ENCODE measurements at places on chromosomes 5 and 9.

DNA sequence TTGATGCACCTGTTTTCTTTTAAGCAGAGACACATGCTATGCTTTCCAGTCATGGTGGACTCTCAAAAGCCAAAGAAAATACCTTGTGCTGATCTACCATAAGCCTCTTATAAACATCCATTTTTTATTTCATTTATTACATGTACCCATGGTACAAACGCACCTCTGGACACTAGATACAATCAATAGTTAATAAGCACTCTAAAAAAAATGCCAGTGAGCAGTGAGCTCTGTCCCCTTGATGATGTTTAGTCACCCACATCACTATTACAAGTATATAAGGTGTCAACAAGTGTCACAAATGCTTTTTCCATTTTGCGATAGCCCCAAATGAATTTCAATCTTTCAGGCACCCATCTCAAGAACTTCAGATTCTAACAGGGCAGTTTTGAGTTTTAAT is 5.9 kb downstream of the KLF4 start:
- H3K4me1 ChIP-seq = peaks cover 10% of the 10 kb centered on the region
- H3K27me3 ChIP-seq = no peaks in the 10 kb centered on the region
- H3K27ac ChIP-seq = no peak overlapping the region

- no peak overlapping the region for H3K27ac ChIP-seq
- no peak overlapping the region for H3K4me3 ChIP-seq
- H3K4me1 ChIP-seq = no peaks in the 10 kb centered on the region
- DNase-seq = no peak
Measured at GRCh38 chr5:135069895-135070657, 36.0 kb upstream of the PITX1 start.

DNA sequence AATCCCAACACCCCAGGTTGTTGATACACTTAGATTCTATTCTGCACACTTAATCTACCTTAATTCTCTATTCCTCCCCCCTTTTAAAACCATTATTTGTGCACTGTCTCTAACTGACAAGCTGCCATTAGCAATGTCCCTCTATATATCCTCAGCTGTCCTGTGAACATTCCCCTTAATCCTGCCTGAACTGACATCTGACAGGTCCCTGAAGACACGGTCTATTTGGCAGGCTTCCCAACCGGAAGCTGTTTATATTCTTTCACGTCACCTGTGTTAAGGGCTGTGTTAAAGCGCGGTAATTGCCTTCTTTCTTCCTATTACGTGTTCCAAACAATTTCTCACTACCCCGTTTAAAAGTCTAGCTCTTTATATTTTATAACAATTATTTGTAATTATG is 277.3 kb downstream of the CDH9 start:
- no peaks in the 10 kb centered on the region for H3K36me3 ChIP-seq
- no peaks in the 10 kb centered on the region for H3K27me3 ChIP-seq
- DNase-seq = no peak
- no peaks in the 10 kb centered on the region for H3K4me1 ChIP-seq

GRCh38 chr5:72063219-72063819 is 44.0 kb upstream of the MAP1B start:
- H3K27ac ChIP-seq = no peak overlapping the region
- no peaks in the 10 kb centered on the region for H3K36me3 ChIP-seq
- no peaks in the 10 kb centered on the region for H3K4me1 ChIP-seq
- no peak overlapping the region for H3K4me3 ChIP-seq

DNA sequence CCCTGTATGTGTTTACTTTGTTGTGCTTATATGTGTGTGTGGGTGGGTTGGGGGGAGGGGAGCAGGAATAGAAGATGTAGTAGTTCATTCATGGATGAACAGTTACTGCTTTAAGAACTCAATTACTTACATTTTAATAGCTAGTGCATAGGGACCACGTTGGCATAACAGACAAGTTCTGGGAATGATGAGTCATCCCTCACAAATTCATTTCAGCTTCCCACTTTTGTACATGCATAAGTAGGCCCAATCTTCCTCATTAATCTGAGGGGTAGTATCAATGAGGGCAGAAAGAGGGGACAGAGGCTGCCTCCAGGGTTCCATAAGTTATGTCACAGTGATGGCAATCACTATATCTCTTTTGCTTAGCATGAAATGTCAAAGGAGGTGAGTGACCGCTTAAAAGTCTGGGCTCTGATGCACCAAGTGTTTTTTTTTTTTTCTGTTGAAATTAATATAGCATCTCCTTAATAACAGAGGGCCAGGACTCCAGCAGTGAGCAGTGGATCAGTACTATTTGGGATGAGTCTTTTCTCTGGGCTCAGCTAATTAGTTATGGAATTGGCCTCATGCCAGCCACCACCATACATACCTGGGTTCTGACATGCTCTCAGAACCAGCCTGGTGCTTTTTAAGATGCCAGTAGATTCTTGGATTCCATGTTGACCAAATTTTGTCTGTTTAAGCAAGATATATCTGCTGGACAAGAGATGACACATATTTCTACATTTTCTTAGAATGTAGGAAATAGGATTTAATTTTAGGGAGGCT is 37.1 kb downstream of the PRDM6 start:
- DNase-seq = no peak
- no peaks in the 10 kb centered on the region for H3K27me3 ChIP-seq
- H3K36me3 ChIP-seq = no peaks in the 10 kb centered on the region
- no peaks in the 10 kb centered on the region for H3K4me1 ChIP-seq
- no peak overlapping the region for H3K27ac ChIP-seq
- H3K4me3 ChIP-seq = no peak overlapping the region

DNA sequence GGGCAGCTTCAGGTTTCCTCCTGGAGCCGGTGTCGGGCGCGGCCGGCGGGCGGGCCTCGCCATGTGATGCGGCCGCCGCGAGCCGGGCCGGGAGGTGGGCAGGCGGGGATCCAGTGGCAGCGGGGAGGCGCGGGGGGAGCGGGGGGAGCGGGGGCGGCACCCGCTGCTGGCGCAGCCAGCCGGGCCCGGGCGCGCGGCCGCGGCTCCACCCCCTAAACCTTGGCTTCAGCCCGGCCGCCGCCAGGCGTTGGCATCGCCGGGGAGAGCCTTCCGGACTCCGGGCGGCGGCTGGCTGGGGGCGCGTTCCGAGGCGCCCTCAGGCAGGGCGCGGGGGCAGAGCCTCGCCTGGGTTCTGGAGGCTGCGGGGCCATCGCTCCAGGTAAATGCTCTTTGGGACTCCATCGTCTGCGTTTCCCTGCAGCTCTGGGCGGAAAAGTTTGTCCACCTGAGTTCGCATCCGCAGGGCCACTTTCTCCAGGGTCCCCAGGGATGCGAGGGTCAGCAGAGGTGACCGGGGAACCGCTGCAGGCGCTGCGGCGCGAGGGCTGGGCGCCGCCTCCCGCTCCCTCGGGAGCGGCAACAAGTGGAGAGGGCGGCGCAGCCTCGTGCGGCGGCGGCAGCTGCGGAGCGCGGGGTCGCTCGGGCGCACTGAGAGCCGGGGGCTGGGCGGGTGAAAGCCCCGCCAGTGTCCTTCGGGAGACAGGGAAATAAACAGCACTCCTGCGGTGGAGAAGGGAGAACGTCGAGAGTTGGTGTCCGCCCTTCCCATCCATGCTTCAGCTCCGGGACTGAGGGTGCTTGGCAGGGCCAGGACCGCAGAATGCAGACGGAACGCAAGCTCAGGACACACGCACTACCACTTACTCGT is at the start of gene ARHGEF28:
Gene ARHGEF28, plus strand, starts transcription at position 253 of the 868 bp plus-strand sequence. CDS start 58,656 bp downstream, outside the sequence.
- H3K36me3 ChIP-seq = no peaks in the 10 kb centered on the region
- H3K4me1 ChIP-seq = peaks cover 33% of the 10 kb centered on the region

- H3K4me1 ChIP-seq = peaks cover 4% of the 10 kb centered on the region
- DNase-seq = no peak
- H3K27ac ChIP-seq = no peak overlapping the region
Measured at GRCh38 chr9:82144803-82145202, 156.2 kb downstream of the SPATA31D1 start.

DNA sequence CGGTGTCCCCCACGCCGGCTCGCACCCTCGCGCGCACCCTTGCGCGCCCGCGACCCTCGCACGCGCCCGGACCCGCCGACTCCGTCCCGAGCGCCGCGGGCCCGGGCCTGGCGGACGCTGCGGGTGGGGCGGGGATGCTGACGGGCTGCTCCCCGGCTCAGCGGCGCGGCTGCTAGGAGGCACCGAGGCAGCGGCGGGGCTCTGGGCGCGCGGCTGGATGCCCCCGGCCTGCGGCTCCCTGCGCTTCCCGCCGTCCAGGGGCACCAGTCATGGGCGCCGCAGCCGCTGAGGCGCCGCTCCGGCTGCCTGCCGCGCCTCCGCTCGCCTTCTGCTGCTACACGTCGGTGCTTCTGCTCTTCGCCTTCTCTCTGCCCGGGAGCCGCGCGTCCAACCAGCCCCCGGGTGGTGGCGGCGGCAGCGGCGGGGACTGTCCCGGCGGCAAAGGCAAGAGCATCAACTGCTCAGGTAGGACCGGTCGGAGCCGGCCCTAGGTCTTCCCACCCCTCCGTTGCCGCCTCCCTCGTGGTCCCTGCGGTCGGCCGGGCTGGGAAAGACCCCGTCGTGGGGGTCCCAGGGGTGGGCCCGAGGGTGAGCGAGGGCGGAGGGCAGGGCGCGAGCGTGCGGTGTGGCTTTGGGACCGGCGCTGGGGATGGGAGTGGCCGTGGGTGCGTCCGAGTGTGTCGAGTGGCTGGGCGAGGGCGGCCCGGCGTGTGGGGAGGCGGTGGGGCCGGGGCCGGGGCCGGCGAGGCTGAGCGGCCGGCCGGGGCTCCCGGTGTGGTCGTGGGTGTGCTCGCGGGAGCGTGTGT is 530 bp downstream of the TMEFF1 start:
- H3K27ac ChIP-seq = peak overlapping the region; percentile 75
- H3K4me3 ChIP-seq = peak overlapping the region; percentile 65
- H3K36me3 ChIP-seq = no peaks in the 10 kb centered on the region
- H3K27me3 ChIP-seq = no peaks in the 10 kb centered on the region
- DNase-seq = peak; percentile 61
- H3K4me1 ChIP-seq = peaks cover 20% of the 10 kb centered on the region

DNA sequence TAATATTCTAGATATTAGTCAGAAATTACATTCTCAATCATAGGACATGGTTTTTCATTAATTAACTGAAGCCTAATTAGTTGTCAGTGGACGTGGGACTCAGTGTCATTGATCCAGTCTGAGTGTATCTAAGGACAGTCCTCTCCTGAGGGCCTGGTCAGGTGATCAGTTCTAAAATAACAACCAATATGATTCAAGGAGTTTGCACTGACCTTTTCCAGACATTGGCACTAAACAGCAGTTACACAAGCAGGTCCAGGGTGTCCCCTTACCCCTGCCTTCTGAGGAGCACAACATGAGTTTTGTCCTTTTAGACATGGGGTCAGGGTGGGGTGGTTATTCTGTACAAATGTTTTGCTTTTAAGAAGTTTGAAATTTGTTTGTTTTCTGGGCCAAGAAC is 97.8 kb downstream of the CMYA5 start:
- H3K4me1 ChIP-seq = peaks cover 42% of the 10 kb centered on the region
- peak; percentile 46 for DNase-seq
- H3K36me3 ChIP-seq = no peaks in the 10 kb centered on the region
- no peak overlapping the region for H3K4me3 ChIP-seq
- H3K27ac ChIP-seq = peak overlapping the region; percentile 66

All from thyroid gland (tissue), 4 donors.